SK-N-SH treated with all-trans-retinoic acid at 6 μM for 48 hours (cell line): ENCODE measurements at places on chromosomes 2 and 18.
A peak's percentile ranks its signal among the peaks of the same experiment; 100 is the strongest.

GRCh38 chr2:181648478-181649155 is 8.3 kb downstream of the CERKL start:
- ATAC-seq: no peak

DNA sequence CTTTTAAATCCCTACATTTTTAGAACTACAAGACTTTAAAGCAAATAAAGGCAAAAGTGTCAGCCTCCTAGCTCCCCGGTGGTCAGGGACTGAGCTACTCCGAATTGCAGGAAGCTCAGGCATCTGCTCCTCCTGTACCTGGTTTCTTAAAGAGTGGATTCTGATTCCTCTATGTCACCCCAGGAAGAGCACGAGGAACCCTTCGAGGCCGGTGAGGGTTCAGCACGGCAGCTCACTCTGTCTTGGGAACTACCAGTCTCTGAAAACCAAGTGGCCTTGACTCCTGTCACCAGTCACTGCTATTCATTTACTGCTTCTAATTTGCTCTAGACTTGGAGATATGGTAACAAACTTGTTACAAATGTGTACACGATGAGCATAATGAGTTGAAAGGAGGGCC is 2.3 kb downstream of the PER2 start:
- no peak for ATAC-seq

DNA sequence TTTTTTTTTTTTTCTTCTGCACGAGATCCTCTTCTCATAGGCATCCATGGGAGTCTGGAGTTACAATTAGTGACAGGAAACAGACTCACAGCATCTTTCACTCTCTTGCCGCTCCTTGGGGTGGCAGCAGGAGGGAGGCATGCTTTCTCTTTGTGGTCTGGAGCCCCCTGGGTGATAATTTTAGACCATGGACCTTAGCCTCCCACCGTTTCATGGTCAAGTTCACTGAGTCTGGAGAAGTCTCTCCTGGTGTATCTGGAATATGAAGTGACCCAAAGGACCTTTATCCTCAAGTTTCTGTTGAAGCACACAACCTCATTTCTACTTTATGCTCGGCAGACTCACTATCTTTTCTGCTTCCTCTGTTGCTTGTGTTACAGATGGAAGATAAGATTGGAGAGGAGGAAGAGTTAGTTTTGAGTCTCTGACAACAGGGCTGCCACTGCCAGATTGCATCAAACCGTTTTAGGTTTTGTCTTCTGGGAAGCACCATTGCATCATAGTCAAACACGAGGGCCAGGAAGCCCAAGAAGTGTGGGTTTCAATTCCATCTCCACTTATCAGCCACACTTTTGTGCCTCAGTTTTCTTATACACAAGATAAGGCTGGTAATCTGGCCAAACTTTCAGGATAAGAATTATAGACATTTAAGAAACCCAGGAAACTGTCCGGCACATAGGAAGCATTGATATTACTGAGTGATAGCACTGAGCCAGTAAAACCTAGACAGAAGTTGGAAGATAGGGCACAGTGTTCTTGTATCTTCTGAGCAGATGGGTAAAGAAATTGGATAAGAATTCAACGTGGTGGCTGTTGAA is 62.3 kb downstream of the ADCYAP1 start:
- ATAC-seq: no peak

- ATAC-seq: peak; percentile 14
These were observed 412 bp downstream of the GPD2 start for GRCh38 chr2:156436497-156437085.

DNA sequence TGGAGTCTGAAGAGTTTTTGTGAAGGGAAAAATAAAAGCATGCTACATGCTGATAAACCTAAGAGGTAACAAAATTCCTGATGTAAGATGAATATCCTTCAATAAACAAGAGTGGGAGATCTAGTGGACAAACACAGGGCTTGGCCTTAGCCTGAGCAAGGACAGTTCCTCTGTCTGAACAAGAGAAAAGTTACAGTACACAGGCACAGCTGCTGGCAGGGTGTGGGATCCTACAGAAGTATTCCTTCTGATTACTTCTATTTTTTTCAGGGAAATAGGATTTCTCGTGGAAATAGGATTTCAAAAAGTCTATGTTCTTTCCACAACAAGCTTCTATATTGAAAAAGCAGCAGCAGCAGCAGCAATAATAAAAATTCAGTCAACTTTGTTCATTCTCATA is 54.1 kb downstream of the NBAS start:
- ATAC-seq: peak; percentile 49; the same call in 1 of the 3 replicates

- ATAC-seq: no peak
These were observed 38.1 kb downstream of the NAPG start for GRCh38 chr18:10563886-10564285.
